ENCODE measurements at places on chromosomes 12 and 14.

DNA sequence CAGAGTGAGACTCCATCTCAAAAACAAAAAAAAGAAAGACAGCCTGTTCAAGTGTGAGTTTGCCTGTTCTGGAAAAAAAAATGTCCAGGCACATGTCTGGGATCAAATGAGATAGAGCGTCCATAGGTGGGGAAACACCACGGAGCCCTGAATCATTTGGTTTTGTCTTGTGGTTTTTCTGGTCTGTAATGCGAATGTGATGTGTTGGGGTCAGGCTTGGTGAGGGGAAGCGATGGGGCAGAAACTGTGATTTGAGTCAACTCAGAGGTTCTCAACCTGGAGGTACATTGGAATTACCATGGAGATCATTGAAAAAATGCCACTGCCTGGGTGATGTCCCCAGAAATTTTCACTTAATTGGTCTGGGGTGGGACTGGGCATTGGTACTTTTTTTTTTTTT is 183.9 kb upstream of the PWP1 start:
- no peak for DNase-seq

GRCh38 chr14:57482120-57482519 is 11.5 kb downstream of the CCDC198 start:
- no peak for DNase-seq

- DNase-seq, result no peak
These were observed 128.0 kb downstream of the NUAK1 start for GRCh38 chr12:106010741-106011140.

DNA sequence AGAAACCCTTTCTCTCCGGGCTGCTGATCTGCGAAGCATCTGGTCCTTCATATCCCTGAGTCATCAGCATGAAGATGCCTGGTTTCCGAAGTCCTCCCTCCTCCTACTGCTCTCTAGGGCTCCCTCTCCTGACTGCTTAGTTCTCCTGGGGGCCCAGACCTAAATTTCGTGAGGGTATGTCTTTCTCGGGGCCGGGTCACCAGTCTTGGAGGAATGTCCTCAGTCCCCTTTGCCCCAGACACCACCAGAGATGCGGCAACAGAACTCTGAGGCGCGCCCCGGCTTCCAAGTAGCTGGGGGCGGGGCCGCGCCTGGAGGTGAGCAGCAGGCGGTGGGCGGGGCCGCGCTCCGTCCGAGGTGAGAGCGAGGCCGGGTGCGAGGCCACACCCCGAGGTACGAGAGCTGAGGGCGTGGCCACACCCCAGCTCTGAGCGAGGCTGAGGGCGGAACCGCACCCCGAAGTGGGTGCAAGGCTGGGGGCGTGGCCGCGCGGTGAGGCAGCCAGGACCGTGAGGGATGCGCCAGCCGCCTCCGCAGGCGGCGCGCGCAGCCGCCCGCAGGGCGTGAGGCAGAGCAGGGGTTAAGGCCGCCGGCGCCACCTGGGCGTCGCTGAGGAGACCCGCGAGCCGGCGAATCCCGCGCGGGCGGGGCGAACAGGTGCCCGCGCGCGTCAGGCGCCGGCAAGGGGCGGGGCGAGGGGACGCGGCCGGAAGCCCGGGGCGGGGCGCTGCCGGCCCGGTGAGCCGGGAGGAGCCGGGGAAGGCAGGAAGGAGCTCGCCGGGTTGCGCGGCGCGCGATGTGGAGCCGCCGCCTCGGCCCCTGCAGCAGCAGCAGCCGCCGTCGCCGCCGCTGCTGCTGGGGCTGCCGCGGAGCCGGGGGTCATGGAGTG is at the start of gene BICDL1:
BICDL1 (plus strand) TSS at position 765 of the 889 bp plus-strand sequence. CDS start 633 bp downstream, outside the sequence.
- DNase-seq, result peak; percentile 97

DNA sequence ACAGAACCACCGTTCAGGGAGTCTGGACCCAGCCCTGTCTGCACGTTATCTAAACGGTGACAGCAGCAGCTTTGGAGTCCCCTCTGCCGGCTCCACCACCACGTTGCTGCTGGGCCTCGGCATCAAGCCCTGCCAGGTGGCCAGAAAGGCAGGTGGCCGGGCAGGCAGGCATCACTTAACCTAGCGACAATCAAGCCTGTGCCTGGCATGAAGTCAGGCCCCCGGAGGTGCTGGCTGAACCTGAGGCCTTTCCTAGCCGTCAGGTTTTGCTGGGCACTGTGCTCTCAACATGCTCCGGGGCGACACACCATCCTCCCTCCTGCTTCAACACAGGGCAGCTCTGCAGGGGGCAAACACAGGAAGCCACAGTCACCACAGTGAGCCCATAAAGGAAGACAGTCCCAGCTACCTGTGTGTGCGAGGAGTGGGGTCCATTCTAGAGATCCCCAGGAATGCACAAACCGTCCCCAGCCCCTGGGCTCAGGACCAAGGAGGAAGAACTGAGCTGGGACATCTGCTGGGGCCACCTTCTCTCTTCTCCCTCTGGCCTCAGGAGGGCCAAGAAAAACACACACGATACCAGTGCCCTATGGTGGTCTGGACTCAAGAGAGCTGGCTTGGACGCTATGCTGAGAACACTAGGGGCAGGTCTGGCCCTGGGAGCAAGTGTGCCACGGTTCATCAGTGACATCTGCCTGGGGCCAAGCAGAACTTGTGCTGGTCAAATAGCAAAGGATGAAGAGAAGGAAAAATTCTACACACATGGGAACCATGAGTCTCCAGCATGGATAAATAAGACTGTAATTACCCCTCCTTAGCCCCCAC is 44.7 kb downstream of the CCDC88C start:
- no peak for DNase-seq

DNA sequence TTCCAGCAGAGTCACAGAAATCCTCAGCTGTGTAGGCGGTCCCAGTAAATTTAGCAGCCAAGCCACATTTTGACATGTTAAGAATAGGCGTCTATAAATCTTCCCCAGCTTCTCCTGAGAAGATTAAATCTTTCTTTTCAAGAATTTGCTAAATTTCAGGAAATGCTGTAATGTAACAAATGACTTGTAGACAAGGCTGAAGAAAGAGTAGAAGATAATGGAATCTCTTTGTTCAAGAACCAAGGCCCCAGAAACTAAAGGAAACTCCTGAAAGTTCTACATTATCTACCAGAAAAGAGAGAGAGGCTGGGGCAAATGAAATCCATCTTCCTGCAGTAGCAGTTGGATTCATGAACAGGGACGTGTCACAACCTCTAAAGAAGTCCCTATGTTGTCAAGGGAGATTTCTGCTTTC is 760.3 kb downstream of the NOVA1 start:
- DNase-seq, result no peak

DNA sequence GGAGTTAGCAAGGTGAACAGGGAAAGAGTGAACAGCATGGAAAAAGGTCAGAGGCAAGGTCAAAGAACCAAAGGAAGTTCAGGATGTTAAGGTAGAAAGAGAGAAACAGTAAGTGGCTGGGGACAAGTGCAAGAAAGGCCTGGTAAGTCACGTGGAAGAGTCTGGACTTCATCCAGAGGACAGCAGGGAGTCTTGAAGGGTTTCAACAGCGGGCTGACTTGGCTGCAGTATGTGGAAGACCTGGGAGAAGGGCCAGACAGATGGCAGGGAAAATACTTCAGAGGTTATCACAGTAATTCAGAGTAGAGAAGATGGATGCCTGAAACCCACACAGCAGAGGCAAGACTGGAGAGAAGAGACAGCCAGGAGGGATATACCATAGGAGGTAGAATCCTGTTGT is 34.0 kb downstream of the CIT start:
- no peak for DNase-seq

GRCh38 chr12:120468325-120468820 is 1.2 kb downstream of the SRSF9 start:
- DNase-seq, result no peak

DNA sequence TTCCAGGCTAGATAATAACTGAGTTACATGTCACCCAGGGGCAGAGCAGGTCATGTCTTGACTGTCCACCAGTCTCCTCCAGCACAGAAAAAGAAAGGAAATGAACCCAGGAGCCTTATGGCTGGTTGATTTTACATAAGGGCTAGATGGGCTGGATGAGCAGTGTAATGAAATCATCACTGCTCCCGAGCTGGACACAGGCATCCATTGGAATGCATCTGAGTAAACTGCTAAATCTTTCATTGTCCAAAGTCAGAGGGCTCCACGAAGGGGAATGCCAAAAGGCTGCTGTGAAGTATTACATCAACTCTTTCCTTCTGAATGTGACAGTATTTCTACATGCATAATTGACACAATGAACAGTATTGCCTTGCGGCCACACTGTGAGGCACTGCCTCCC is 30.1 kb upstream of the TSPAN11 start:
- no peak for DNase-seq

- no peak for DNase-seq
These were observed 31.1 kb upstream of the MON2 start for GRCh38 chr12:62435303-62436163.

DNA sequence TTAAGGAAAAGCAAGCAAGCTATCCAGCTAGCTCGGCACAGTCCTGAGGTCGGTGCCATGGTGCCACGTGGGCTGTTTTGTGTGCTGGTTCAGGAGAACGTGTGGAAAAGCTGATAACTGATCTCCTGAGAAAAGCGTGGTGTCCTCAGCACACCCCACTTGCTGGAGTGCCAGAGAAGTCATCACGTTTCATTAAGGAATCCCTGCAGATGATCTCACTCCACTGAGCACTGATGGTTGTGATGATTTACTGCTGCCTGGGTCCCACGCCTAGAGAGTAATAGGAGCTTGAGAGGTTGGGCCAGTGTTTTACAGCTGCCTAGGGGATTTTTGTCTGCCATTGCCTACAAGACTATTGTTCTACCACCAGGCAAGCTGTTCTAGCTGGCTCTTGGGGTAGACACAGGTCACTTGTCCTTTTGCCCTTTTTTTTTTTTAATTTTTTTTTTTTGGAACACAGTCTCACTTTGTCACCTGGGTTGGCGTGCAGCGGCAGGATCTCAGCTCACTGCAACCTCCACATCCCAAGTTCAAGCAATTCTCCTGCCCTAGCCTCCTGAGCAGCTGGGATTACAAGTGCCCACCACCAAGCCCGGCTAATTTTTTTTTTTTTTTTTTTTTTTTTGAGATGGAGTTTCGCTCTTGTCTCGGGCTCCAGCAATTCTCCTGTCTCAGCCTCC is 42.3 kb upstream of the EVL start:
- no peak for DNase-seq

GRCh38 chr14:105030836-105031396 is 10.0 kb upstream of the CDCA4 start:
- no peak for DNase-seq

DNA sequence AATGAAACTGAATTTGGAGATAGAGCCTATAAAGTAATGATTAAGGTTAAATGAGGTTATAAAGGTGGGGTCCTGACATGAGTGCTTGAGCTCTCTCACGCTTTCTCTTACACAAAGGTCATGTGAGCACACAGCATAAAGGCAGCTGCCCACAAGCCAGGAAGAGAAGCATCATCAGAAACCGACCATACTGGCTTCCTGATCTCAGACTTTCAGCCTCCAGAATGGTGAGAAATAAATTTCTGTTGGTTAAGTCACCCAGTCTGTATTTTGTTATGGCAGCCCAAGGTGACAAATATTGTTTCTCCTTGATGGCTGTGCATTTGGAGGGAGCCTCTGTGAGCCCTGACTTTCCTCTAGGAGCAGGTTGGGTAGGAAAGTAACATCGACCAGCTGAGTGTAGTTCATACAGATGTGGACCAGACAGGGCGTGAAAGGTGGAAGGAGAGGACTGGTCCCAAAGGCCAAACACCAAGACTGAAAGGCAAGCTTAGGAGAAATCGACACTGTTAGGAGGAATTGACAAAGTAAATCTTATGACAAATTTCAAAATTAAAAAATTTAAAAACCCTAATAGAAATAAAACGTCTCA is 97.6 kb upstream of the SLC38A2 start:
- DNase-seq, result no peak

GRCh38 chr12:40446385-40446784 is 221.6 kb downstream of the LRRK2 start:
- no peak for DNase-seq

DNA sequence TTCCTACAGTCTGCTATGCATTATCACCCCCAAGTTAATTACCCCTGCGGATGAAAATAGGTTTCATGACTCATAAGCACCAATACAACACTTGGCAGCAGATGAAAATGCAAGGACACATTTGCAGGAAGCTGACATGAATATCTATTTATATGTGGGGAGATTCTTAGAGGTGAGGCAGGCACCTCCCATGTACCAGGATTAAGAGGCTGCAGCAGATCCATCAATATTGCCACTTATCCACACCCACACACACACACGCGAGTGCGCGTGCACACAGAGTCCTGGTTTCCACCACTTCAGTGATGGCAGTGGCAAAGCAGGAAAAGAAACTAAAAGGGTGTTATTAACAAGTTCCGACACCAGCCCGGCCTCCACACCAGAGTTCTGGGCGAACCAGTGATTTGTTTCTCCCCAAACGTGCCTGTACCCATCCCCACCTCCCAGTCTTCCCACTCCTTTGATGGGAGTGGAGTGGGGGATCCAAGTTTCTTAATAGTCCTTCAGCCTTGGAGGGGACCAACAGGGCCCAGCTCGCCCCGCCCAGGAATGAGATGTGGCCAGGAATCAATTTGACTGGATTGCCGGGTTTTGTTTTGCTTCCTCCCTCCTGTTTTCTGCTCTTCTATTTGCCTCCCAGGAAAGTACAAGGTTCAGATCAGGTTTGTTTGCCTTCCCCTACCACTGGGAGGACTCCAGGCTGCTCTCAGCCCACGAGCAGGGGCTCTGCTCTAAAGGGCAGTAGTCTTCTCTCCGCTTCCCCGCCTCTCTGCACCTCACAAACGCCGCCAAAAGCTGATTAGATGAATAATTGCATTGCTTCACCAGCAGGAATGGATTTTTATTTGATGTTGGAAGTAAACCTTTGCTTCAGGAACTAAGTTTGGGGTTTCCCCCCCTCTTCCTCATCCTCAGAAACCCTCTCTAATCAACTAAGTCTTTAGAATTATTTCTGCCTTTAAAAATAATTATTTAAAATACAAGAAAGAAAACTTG is 5.2 kb downstream of the IRF2BPL start:
- DNase-seq, result no peak

- no peak for DNase-seq
These were observed 34.9 kb downstream of the BBS10 start for GRCh38 chr12:76313299-76313698.

DNA sequence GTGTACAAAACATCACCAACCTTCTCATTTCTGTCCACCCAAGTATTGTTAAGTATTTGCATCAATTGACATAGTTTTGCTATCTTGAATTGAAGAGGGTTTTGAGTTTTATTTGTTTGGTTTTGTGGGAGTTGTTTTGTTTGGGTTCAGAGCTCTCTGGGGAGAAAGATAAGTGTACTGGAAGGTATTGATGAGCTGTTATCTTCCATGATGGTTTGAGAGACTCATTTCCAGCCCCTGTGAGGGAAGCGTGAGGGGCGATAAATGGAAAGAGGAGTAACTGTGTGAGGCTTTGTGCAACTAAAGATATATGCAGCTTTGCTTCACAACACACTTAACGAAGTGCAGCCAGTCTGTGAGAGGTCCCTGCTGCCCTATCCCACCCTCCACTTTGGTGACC is 15.7 kb upstream of the CIPC start:
- DNase-seq, result no peak

Measured in stimulated activated CD8-positive, alpha-beta memory T cell treated with anti-CD3 and anti-CD28 coated beads, Interleukin-4, amount 100 ng/mL, for 4 hours (primary cell).